ENCODE measurements at places on chromosomes 2 and 18. TPM values are rescaled to one million over a fixed set of nuclear protein-coding genes. Genes with fewer than 3 reads are reported as not detected.

Gene SPHKAP
- not detected for total RNA-seq

Gene SH3BP4
- total RNA-seq: 9.4 TPM

Gene COL4A3
- 29.4 TPM for total RNA-seq

Gene WDR54
- 1.6 TPM for total RNA-seq

Gene UBE2E3
- 68.3 TPM for total RNA-seq

Gene GALR1
- total RNA-seq: not detected

Gene AMER3
- not detected for total RNA-seq

Gene FAP
- 2.2 TPM for total RNA-seq

Gene DPP10
- not detected for total RNA-seq

Gene HMSD
- not detected for total RNA-seq
